Activated CD8-positive, alpha-beta memory T cell treated with anti-CD3 and anti-CD28 coated beads for 1 hour (primary cell): ENCODE measurements at places on chromosomes 3 and 15.

DNA sequence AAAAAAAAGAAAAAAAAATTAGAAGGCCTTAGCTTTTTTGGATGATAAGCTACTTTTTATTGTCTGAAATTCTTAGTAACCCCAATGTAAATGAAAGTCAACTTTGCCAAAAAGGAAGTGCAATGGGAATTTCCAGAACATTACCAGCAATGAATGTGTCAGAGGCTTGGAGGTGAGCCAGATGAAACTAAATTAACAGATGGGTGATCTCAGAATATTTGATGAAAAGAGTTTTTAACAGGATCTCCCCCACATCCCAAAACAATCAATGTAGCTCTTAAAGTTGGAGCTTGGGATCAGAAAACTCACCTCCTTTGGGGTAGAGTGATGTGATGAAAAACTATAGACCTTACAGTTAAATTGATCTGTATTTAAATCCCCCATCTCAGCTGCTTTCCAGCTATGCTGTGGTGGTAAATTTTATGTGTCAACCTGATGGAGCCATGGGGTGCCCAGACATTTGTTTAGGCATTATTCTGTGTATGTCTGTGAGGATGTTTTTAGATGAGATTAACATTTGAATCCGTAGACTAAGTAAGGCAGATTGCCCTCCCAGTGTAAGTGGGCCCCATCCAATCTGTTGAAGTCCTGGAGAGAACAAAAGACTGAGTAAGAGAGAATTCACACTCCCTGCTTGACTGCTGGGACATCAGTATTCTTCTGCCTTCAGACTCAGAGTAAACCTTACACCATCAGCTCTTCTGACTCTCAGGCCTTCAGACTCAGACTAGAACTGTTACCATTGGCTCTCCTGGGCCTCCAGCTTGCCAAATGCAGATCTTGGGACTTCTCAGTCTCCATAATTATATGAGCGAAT, 84.3 kb upstream of the TNFSF10 start:
- no peak for DNase-seq

DNA sequence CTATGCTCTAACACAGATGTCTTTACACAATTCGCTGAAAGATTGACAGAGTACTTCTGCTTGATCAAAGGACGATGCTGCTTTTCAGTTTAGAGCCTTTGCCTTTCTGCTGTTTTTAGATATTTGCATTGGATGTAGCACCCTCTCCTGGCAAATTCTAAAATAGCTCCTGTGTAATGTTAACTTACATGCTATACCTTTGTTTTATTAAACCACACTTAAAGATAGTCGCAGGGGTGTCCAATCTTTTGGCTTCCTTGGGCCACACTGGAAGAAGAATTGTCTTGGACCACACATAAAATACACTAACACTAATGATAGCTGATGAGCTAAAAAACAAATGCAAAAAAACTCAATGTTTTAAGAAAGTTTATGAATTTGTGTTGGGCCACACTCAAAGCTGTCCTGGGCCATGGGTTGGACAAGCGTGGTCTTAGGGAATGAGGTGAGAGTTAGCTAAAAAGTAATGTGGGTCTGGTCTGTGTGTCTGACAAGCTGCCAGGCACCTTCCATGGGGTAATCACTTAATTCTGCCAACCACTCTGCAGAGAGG, 62.9 kb downstream of the ATG7 start:
- no peak for DNase-seq

- DNase-seq: no peak
Observed at GRCh38 chr3:111506435-111506834, 35.6 kb upstream of the CD96 start.

DNA sequence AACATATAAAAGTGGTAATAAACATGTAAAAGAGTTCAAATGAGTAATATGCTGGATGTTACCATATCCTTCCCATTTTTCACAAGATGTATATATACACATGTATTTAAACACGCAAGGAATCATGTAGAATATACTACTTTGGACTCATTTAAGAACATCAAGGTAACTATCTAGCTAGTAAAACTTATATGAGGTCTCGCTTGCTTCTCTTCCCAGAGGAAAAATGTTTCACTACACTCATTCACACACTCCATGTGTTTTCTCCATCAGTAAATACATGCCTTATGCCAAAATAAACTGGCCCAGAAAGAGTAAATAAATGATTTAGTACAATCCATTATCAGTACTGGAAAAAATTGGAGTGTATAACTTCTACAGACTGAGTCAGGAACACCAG, 229.2 kb upstream of the MME start:
- no peak for DNase-seq

DNA sequence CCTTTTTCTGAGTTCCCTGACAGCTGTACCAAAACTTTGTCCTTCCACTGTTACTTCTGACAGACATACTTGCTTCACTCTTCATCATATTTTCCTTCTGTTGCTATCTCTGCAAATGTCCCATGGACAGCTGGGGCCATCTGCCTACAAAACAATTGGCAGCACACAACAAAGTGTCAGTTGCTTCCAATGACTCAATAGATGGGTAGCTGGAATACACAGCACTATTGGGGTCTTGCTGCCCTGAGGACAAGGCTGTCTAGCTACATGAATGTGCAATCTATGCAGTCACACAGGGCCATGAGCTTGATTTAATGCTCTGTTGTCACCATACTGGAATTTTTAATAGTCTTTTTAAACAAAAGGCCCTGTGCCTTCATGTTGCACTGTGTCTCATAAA, 192.8 kb downstream of the DTWD1 start:
- no peak for DNase-seq

GRCh38 chr15:63049783-63050371, 7.3 kb downstream of the TPM1 start:
- DNase-seq: no peak

DNA sequence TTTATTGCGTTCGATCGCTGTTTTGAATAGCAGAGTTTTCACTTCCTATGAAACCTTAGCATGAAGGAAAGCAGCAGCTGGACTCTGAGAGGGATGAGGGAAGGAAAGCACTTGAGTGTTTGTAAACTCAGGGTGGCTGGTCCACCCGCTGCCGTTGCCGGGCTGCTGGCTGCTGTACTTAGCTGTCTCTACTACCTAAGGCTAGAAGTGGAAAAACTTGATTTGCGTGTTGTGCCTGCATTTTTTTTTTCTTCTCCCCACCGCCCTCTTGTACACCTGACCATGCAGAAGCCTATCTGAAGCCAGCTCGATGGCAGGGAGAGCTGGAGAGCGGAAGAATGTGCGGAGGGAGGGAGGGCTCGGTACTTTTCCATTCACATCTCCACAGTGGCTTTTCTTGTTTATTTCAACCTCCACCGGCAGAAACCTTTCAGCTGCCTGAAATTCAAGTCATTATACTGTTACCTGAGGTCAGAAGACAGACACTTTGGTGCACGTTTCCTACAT, 4.8 kb upstream of the BCL6 start:
- no peak for DNase-seq

DNA sequence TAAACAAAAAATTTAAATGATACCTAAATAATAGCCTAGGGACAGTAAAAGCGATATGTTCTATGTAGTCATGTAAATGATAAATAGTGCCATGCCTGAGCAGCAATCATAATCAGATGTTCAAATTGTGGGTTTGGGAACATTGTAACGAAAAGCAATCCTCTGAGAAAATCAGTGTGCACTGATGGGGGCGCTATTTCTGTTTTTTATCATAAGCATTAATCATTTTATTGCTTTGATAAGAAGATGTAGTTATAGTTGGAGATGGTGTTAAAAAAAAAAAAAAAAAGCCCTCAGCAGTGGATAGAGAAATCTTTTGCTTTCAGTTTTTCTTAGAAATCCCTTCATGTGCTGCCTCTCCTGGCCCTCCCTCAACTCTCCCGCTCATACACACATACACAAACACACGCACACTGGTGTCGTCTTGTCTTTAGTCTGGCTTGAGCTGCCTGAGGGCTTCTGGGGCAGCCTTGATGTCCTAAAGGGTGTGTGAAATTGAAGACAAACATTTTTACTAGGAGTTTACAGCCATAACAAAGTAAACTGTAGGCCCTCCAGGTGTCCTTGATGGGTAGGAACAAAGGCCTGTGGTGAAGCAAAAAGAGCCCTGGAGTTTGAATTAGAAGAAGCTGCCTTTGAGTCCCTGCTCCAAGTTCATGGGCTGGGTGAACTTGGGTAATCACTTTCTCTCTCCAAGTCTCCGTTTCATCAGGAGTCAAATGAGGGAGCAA, 428.1 kb downstream of the SOX2 start:
- DNase-seq: no peak

- DNase-seq: no peak
Observed at GRCh38 chr3:4825436-4826236, 153.6 kb upstream of the BHLHE40 start.

DNA sequence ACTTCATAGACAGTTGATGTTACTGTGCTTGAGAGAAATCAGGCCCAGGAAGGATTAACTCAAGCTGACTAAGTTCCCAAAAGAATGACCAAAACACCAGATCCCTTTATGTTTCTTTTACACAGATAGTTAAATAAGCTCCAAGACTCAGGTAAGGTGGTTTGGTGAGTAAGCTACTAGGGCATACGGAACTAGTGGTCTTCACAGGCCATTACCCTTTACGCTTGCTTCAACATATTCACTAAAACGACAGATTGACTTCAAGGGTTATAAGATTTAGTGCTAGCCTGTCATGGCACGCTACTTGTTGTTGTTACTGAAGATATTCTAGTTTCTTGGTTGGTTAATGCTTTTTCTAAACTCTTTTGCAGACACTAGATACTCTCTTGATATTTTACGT, 369.3 kb downstream of the LPP start:
- no peak for DNase-seq

- no peak for DNase-seq
Observed at GRCh38 chr3:197686899-197687298, 49.8 kb downstream of the RUBCN start.

DNA sequence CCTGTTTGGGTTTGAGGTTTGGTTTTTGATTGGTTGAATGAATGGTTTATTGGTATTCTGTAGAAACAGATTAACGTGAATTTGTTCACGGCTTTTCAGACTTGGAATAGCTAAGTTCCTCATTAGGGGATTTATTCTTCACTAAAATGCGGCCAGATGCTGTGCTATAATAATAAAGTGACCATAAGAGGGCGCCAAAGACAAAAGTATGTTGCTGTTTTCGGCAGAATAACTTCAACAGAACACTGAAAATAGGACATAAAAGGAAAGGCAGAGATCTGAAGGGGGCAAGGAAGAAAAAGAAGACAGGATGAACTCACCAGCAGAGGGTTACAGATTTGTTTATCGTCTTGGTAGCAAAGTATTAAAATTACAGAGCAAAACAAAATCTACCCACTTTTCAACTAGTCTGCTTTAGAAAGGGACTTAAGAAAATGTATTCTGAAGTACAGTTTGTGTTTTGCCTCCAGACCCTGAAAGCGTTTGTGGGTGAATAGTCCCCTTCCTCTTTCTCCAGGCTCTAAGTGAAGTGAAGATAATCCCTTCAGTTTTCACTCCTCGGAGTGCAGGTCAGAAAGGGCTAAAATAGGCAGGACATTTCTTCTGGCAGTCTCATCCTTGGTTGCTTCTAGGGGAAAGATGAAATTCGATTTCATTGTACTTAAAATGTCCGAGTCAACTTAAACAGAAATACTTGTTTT, 147.6 kb downstream of the IL20RB start:
- no peak for DNase-seq

DNA sequence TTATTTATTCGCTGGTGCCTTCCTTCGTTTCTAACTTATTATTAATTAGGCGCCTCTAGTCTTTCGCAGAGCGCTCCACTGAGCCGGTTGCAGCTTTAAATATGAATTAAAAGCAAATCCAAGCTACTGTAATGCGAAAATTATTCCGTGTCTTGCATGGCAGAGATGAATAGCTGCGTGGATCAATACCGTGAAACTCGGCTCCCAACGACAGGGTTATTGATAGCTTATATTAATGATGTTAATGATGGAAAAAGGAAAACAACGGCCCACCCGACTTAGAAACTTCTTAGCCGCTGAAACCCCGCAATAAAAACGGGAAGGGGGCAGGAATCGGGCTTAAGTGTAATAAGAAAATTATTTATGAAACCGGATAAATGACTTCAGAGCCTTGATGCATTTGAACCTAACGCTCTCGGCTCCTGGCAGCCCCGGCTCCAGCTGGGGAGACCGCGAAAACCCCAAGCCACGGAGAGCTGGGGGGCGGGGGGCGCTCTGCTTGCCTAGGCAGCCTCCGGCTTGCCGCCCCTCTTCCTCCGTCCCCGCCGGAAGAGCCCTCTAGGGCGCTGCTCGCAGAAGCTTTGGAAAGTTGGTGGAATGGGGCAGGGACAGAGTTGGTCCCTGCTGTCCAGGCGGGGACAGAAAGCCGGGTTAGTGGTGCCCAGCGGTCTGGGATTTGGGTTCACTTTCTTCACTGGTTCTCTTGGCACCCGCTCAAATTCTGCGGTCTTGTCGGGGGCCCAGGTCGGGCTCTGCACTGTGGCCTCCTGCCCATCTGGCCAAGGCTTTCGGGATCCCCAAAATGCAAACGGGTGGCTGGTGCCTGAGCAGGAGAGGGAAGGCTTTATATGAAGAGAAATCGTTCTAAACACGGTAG, 7.7 kb upstream of the ONECUT1 start:
- no peak for DNase-seq

GRCh38 chr3:177427540-177427939, 230.3 kb upstream of the TBL1XR1 start:
- DNase-seq: no peak

DNA sequence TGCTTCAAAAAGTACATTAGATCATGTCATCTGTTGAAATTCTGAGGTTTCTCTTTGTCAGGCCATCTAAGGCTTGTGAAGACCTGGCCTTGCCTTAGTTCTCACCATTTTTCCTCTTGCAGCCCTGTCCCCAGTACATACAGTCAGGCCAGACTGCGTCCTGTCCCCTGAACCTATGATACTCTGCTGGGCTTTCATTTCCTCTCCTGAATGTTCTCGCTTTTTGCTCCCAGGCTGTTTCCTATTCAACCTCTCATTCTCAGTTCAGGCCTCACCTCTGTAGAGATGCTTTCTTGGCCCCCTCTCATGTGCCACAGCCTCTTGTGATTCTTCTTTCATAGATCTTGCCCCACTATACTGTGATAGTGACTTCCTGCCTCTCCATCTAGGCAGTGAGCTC, 648.8 kb upstream of the KCNMB2 start:
- DNase-seq: no peak

DNA sequence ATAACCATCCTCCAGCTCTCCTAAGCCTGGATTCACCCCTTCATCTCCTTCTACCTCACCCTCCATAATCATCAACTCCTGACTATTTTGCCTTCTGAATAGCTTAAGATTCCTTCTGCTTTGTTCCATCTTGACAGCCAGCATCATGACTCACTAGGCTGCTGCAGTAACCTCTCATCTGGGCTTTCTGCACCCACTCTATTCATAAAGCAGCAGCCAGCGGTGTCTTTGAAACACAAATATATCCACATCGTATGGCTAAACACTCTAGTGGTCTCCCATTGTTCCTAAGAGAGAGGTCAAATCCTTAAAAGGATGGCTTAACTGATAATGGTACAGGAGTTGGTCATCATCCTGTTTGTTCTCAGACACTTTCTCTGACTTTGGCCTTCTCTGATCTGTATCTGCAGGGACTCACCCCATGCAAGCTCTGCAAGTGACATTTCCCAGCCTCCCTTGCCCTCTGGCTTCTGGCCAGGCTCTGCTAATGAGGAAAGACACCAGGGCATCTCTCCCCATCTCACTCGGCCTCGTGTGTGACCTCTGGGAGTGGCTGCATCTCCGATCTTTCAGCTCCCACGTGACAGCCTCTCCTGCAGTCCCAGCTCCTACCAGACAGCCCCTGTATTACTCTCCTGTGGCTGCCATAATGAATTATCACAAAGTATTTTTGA, 6.2 kb downstream of the GRK7 start:
- DNase-seq: no peak

GRCh38 chr15:50828610-50829206, 63.2 kb upstream of the SPPL2A start:
- DNase-seq: no peak

GRCh38 chr3:117536006-117536405, 826.4 kb downstream of the TUSC7 start:
- DNase-seq: no peak

GRCh38 chr15:74468341-74469032, 7.5 kb upstream of the UBL7 start:
- no peak for DNase-seq
